ENCODE measurements at places on chromosomes 7 and 10. TPM values are rescaled to one million over a fixed set of nuclear protein-coding genes. Genes with fewer than 3 reads are reported as not detected.

Gene COX15
- total RNA-seq: 31.5 TPM

Gene SYT15B
- total RNA-seq: 2.2 TPM

Gene GOLGA7B
- total RNA-seq: 0.22 TPM

Gene C10orf105
- not detected for total RNA-seq

Gene DRGX
- total RNA-seq: not detected

Gene ICA1
- 68.8 TPM for total RNA-seq

Gene SFTPD
- 1.9 TPM for total RNA-seq

Gene FAM13C
- total RNA-seq: 6.3 TPM

Gene APBB1IP
- 1.8 TPM for total RNA-seq

Gene MYO1G
- total RNA-seq: 0.31 TPM

Gene ETV1
- total RNA-seq: 98.4 TPM

Gene SFTPA1
- total RNA-seq: not detected

Gene VSTM4
- 16.6 TPM for total RNA-seq

Gene CRYGN
- not detected for total RNA-seq

Gene MGAM2
- total RNA-seq: not detected

Gene PRTFDC1
- 5.2 TPM for total RNA-seq

Gene ASNS
- total RNA-seq: 17.8 TPM

Gene MSMB
- not detected for total RNA-seq

Gene DENND2A
- 12.9 TPM for total RNA-seq

DNA sequence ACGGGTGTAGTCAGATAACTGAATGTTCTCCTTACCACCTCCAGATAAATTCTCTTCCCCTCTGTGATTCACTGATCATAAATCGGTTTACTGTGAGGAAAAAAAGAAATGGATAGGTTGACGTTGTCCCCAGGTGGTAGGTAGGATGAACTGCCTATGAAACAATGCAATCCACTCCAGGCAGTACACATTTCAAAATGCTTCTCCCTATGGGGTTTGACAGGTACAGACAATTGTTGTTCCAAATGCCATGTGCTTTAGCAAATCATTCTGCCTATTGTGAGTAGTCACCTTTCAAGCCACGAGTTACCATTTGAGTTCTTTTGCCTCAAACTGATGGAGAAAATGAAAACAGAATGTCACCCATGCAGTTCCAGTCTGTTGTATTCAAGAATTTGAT lies 21.8 kb downstream of the VIM start:
- DNase-seq: no peak

- peak; percentile 29 for DNase-seq
Measured at GRCh38 chr7:20172736-20173334, 44.3 kb downstream of the MACC1 start.

- DNase-seq: no peak
Measured at GRCh38 chr7:6128205-6128604, 97.0 kb downstream of the ANKRD61 start.

- DNase-seq: no peak
Measured at GRCh38 chr10:106997721-106998120, 166.8 kb downstream of the SORCS1 start.

GRCh38 chr7:37815671-37816371 lies 32.6 kb upstream of the NME8 start:
- no peak for DNase-seq

DNA sequence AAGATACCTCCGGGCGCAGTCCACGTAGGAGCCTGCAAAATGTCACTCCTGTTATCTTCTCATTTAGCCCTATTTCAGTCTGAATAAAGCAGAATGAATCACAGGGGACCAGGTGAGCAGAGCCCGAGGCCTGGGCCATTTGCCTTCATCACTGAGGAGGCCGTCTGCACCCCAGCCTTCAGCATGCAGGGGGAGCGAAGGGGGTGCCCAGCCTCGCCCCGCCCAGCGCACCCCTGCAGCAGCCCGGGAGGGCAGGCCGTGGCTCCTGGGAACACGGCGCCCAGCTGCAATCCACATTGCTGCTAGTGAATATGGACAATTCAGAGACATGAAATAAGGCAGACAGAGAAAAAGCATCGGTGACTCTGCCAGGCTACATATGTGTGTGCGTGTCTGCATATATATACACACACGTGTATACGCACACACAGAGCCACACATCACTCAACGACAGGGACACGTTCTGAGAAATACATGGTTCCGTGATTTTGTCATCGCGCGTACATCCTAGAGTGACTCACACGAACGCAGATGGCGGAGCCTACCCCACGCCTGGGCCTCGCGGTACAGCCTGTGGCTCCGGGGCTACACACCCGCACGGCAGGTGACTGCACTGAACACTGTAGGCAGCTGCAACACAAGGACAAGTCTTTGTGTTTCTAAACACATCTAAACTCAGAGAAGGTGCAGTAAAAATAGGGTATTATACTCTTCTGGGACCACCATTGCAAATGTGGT lies 15.2 kb upstream of the ELFN1 start:
- DNase-seq: no peak

GRCh38 chr10:36489181-36489580 lies 636.2 kb upstream of the ANKRD30A start:
- no peak for DNase-seq

DNA sequence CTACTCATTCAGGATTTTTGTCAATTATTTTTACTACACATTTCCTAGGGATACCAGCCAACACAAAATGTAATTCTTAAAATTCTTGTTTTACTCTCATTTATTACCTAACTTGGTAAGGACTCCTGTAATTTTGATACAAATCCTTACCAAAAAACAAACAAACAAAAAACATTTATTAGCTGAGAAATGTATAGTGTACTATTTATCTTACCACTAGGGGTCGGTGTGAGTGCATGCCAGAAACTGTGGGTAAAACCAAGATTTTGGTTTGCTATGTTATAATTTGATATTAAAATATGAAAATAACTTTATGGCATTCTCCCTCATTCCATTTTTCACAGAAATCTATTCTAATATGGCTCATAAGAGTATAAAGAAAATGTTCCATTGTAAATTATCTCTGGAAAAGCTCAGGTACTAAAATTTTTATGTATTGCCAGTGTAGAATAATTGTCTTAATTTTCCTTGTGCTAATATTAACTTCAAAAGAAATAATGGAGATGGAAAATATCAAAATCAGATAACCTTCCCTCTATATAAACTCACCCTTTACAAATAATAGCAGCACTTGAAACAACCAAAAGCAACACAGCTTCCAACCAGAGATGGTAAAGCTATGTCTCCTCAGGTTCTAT lies 290.8 kb upstream of the PCDH15 start:
- DNase-seq: no peak

DNA sequence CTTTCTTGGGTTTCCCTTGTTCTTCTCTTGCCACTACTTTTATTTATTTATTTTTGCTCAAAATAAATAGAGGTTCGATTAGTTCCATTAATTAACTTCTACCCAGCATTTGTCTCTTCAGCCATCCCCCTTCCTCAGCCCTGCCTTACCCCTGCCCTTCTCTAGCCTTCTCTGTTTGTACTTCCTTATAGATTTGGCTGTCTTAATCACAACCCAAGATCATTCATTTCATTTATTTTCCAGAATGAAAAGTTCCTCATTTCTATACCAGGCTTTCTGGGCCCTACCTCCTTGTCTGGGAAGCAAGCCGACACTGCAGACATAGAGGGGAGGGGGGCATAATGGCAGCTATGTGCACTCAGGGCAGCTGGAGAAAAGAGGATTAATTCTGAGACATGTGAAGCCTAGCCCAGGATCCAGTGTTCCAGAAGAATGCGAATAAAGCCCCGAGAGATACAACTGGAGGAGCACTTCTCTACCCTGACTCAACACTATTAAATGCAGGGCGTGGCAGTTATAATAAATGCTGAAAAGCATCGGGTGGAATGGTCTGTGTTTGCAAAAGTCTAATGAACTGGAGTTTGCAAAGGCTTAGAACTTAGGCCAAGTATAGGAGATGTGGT lies 6.4 kb upstream of the PDCD4 start:
- DNase-seq: no peak

- no peak for DNase-seq
Measured at GRCh38 chr10:78407966-78408365, 374.3 kb downstream of the RPS24 start.

DNA sequence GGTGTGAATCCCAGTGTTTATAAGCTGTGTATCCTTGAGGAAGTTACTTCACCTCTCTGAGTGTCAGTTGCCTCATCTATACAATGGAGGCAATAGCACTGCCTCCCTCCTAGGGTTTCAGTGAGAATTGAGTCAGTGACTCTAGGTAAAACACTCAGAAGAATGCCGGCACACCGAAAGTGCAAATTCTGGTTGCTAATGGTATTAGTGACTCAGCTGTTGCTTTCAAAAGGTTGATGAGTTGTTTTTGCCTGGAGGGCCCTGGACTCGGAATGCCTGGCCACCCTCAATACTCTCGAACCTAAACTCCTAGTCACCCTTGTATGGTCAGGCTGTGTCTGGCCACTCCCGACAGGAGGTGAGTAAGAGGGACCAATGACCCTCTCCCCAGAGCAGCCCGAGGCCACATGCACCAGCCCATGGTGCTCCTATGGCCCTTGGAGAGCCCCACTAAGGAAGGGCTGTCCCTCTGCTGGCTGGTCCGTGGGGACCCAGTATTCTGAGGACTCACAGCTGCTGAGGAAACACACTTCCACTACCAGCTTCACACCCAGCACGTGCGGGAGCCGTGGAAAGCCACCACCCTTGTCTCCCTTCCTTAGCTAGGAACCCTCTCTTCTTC lies 60.2 kb downstream of the CALML3 start:
- DNase-seq: no peak

- no peak for DNase-seq
Measured at GRCh38 chr10:43980715-43981114, 332.0 kb upstream of the ZNF32 start.

GRCh38 chr7:8175929-8176369 lies 86.0 kb downstream of the ICA1 start:
- no peak for DNase-seq

DNA sequence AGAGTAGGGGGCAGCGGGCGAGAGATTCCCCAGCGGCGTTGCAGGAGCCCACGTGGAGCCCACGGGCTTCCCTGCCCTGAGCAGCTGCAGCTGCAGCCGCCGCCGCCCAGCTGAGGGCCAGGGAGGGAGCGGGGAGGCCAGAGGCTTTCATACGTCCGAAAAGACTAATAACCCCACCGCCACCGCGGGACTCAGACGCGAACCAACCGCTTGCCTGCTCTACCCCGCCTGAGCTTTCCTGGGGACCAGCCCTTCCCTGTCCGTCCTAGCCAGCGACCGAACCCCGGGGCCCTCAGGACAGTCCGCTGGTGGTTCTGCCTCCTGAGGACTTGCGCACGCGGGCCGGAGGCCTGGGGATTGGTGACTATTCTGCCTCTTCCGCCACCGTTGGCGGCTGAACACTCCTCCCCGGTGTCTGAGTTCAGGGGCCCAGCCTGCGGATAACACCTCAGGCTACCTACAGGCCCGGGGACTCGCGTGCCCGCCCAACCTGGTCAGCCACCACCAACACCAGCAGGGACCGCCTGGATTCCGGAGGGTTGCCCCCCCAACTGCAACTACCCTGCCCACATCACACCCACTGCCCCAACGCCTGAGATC lies 18.4 kb downstream of the IFT22 start:
- no peak for DNase-seq

DNA sequence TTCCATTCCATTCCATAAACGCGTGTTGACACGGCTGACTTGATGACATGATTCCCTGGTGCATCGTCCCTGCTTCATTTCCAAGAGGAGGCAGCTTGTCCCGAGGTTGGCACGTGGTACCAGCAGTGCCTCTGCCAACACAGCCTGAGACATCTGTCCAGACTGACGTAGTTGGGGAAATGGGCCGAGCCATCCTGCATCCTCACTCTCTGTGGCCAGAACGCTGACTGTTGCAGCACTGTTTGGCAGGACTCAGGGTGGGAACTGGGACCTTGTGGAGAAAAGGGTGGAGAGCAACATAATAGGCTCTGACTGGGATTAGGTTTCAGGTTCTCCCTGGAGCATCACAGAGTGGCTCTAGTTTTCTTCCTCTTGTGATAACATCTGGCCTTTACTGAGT lies 118.6 kb upstream of the BTBD16 start:
- peak; percentile 94 for DNase-seq

- no peak for DNase-seq
Measured at GRCh38 chr10:32446536-32447406, 831 bp downstream of the CCDC7 start.

DNA sequence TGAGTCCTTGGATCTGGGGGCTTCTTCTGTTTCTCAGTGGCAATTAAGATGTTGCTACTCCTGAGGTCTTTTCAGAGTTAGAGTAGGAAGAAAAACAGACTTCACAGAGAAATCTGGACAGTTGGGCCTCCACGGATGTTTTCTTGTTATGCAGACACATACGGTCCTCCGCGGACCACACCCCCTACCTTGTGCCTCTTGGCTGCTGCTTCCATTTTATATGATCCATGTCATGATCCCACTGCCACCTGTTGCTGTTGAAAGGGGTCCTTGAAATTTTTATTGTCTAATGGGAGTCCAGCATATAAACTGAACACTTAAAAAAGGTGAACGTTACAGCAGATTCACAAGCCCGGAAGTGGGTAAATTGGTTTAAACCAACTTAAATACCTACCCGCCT lies 8.3 kb downstream of the CELF2 start:
- DNase-seq: no peak

GRCh38 chr7:1637155-1637554 lies 32.9 kb upstream of the ELFN1 start:
- DNase-seq: no peak

GRCh38 chr7:128094686-128095085 lies 63.4 kb upstream of the LRRC4 start:
- no peak for DNase-seq

- DNase-seq: no peak
Measured at GRCh38 chr10:34175121-34175520, 640.0 kb downstream of the PARD3 start.

GRCh38 chr10:131261890-131262475 lies 49.5 kb downstream of the TCERG1L start:
- no peak for DNase-seq

DNA sequence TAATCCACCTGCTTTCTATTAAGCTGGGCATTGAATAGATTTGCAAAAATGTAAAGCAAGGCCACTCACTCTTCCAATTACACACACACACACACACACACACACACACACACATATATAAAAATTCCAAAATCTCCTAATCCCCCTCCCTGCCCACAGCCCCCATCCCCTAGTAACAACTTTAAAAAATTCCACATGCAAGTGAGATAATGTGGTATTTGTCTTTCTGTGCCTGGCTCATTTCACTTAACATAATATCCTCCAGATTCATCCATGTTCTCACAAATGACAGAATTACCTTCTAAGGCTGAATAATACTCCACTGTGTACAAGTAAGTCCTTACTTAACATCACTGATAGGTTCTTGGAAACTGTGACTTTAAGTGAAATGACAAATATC lies 24.2 kb downstream of the SH2D4B start:
- no peak for DNase-seq
